Sciatic nerve (tissue), 2 donors: ENCODE measurements at places on chromosomes 2 and 18. TPM values are rescaled to one million over a fixed set of nuclear protein-coding genes. Genes with fewer than 3 reads are reported as not detected.

DNA sequence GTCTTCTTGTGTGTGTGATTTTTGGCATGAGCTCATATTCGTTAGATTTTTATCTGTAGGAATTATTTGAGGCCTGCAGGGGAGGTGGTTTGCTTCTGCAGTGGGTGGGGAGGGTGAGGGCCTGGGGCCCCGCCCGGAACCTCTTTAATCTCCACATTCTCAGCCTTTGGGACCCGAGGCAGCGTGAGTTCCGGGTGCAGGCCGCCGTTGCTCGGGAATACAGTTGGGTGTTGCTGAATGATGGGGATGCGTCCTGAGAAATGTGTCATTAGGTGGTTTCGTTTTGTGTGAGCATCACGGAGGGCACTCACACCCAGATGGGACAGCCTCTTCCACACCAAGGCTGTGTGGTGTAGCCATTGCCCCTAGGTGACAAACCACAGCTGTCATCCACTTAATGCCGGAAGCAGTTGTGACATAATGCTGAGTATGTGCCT lies 13.7 kb upstream of the GAL3ST2 start:
- DNase-seq, result peak; percentile 43

Gene TWIST2
- 13.6 TPM for total RNA-seq

GRCh38 chr2:183497861-183498260 lies 373.6 kb downstream of the NUP35 start:
- no peak for DNase-seq

DNA sequence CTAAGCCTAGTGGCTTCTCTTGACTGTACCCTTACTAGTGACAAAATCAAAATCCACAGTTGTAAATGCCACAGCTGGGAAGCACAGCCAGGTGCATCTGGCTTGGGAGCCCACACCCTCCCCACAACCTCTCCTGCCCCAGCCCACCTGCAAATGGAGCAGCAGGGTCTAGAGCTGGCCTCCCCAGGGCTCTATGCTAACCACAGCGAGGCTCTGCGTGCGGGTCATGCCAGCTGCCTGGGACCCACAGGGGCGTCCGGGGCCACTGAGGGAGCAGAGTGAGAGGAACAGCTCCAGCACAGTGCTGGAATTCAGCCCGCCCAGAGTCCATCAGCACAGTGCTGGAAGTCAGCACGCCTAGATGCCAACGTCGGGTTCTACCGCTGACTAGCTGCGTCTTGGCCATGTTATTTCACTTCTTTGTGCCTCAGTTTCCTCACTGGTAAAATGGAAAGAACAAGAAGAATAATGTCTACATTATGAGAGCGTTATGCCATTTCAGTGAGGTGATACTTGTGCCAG lies 109.1 kb upstream of the ID2 start:
- peak; percentile 52 for DNase-seq

Gene ARHGEF33
- total RNA-seq, result 4.0 TPM

GRCh38 chr2:167355821-167356220 lies 467.5 kb downstream of the XIRP2 start:
- no peak for DNase-seq

GRCh38 chr2:9397201-9397600 lies 26.1 kb downstream of the ITGB1BP1 start:
- DNase-seq, result peak; percentile 48
